ENCODE measurements at places on chromosomes 5 and 9.

DNA sequence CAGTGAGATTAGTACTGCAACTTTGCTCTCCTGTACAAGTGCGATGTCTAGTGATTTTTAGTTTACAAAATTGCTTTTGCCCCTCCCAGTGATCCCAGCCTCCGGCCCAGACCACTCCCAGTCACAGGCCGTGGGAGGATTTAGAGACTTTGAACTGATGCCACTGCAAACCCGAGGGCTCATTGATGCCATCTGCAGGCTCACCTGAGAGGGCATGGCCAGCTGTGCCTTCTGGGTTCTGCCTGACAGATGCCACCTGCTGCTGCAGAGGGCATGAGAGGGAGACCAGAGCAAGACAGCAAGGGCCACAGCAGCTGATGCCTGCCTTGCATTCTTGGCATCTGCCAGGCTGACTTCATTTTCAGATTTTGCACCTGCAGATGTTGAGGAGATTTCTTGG is 593.8 kb downstream of the CDK5RAP2 start:
- no peak for DNase-seq

- DNase-seq: no peak
Observed at GRCh38 chr9:127018935-127019334, 103.5 kb downstream of the ANGPTL2 start.

- DNase-seq: no peak
Observed at GRCh38 chr5:117207088-117207668, 632.6 kb upstream of the SEMA6A start.

GRCh38 chr9:7871977-7872730 is 72.6 kb upstream of the DMAC1 start:
- no peak for DNase-seq

- DNase-seq: no peak
Observed at GRCh38 chr5:61202213-61202612, 39.9 kb upstream of the SMIM15 start.

DNA sequence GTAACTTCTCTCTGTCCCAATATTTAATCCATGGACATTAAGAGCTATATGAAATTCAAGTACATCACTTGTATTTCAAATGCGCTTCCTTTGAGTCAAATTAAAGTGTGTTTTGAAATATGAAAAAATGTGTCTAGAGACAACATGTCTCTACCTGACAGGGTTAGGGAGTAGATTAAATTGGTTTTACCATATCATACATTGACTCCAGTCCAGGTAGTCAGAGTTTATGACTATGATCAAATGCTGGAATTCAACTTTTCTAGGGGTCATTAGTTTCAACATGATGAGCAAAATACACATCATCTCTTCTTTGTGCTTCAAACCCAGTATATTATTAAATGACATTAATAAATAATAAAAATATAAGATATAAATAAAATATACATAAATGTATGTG is 259.2 kb downstream of the CDH10 start:
- DNase-seq: no peak

GRCh38 chr5:88883836-88884607 is 1.0 kb upstream of the MEF2C start:
- peak; percentile 72 for DNase-seq

DNA sequence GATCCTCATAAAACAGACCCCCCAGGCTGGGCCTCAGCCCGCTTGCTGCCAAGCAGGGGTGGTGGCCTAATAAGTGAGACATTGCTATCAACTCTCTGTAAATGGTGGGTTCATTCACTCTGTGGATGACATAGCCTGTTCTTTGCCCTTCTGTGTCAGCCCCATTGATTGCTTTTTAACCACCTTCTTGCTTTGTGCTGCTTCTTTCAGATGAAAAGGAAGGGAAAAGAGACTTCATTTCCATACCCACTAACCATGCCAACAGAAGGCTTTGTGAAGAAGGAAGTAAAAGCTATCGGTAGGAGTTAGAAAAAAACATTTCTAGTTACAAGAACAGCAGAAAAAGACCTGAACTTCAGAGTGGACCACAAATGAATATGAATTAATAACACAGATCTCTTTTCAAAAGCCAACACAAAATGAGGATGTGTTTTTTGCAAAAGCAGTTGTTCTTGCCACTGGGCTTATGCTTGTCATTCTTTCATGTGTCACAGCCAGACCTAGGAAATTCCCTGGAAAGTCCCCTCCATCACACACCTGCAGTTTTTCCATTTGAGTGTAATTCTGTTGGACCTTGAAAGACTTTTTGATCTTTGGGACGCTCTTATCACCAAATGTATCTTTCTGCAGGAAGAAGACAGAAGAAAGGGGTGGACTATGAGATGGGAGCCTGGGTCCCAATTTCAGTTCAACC is 507.7 kb downstream of the CCDC171 start:
- DNase-seq: no peak

Measured in LoVo (cell line).